ENCODE measurements at places on chromosomes 11 and 22.

- no peak for DNase-seq
Observed at GRCh38 chr11:63961608-63962412, 12.6 kb upstream of the COX8A start.

- no peak for DNase-seq
Observed at GRCh38 chr11:65112546-65113360, 1.1 kb downstream of the TM7SF2 start.

- DNase-seq, result no peak
Observed at GRCh38 chr11:119389611-119390254, 8.2 kb upstream of the USP2 start.

GRCh38 chr11:132060567-132060966 lies 690.2 kb downstream of the NTM start:
- DNase-seq, result no peak

DNA sequence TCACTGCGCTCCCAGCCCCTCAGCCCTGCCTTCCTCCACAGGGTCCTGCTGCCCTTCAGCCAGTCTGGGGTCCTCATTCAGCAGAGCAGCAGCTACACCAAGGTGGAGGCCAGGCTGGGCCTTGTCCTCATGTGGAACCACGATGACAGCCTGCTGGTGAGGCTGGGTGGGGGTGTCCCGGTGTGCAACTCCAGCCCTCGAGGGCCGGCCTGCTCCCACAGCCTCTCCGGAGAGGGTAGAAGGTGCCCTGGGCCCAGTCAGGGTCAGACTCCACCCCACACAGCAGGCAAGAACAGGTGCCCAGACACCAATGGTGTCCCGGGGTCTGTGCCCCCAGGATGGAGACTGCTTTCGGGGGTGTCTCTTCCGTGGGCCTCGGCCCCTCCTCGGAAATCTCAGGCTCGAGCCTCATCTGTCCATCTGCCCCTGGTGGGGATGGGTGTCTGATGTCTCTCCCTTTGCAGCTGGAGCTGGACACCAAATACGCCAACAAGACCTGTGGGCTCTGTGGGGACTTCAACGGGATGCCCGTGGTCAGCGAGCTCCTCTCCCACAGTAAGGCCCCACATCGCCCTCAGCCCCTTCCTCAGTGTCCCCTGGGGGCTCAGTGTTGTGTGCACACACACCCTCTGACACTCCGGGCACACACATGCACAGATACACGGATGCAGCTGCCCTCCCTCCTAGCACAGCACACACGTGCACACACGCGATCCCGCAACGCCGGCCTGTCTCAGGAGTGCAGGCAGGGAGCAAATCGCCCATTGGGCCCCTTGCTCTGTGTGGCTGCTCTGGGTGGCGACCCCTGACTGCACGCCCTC lies 4.9 kb downstream of the MUC5AC start:
- DNase-seq, result no peak

- no peak for DNase-seq
Observed at GRCh38 chr22:35446365-35446764, 46.4 kb downstream of the MCM5 start.

GRCh38 chr11:44597358-44598012 lies 32.0 kb downstream of the CD82 start:
- no peak for DNase-seq

DNA sequence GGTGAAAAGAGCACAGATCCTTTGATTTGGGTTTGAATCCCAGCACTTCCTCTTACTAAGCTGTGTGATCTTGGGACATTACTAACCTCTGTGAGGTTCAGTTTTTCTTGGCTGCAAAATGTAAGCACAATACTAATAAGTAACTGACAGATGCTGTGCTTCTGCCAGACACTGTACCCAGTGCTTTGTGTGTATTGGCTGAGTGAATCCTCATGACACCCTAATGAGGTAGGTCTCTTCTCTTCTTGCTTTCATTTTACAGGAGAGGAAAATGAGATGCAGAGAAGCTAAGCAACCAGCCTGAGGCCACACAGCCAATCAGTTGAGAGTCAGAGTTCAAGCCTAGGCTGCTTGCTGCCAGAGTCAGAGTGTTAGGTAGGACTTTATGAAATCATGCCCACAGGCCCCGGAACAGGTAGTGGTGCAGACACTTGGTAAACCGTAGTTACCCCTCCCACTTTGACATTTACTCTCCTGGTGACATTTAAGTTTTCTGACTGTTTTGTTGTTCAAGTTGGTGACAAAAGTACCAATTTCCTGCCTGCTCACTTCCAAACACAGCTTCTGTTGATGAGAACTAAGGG lies 21.2 kb downstream of the PTPRJ start:
- no peak for DNase-seq

DNA sequence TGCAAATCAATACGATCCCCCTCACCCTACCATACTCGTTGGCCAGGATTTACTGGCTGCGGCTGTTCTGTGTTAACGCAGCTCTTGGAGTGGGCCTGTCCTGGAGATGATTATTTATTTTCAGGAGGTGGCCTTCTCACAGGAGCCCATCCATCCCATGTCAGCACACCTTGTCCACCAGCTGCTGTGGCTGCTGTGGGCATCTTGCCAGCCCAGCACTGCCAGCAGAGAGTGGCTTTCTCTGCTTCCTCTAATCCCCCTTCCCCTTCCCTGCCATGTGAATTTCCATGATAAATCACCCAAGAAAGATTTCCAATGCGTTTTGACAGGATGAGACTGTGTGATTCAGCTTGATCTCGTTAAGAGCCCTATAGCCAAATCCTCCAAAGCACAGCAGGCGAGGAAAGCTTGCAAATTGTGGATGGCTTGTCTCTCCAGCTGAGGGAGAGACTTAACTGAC lies 309.1 kb upstream of the C11orf87 start:
- no peak for DNase-seq

- no peak for DNase-seq
Observed at GRCh38 chr11:16977136-16977993, 36.8 kb downstream of the PLEKHA7 start.

DNA sequence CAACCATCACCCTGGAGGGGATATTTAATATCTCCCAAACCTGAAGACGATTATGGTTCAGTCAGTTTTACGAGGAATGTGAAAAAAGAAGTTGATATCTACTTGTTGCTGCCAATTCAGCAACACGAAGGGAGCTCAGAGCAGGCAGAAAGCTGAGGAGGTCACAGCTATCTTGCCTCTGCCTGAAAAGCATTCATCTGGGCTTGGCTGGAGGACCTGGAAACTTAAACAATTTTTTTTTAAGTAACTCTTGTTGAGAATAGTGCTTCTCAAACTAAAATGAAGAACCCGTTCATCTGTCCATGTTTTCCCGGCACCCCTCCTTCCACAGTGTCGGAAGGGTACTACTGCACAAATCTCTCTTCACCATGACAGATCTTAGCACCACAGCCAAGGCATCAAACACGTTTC lies 98.9 kb downstream of the MICAL3 start:
- no peak for DNase-seq
